ENCODE measurements at places on chromosomes 4 and X.
A peak's percentile ranks its signal among the peaks of the same experiment; 100 is the strongest.

- peak; percentile 19 for DNase-seq
Observed at GRCh38 chr4:152014280-152014679, 253.5 kb upstream of the GATB start.

DNA sequence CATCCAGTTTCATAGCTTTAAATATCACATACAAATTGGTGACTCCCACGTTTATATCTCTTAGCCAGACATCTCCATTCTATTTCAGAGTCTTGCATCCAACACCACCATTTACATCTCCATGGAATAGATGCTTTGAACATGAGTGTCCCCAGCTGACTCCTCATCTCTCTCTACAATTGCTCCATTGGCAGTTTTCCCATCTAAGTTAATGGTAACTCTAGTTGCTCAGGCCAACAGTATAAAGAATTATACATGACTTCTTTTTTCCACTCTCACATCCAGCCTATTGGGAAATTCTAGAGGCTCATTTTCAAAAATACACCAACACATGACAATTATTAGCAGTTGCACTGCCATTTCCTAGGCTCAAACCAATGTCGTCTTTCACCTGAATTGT lies 388.2 kb downstream of the STIM2 start:
- DNase-seq: no peak

GRCh38 chr4:124163401-124163800 lies 549.1 kb downstream of the ANKRD50 start:
- DNase-seq: no peak

DNA sequence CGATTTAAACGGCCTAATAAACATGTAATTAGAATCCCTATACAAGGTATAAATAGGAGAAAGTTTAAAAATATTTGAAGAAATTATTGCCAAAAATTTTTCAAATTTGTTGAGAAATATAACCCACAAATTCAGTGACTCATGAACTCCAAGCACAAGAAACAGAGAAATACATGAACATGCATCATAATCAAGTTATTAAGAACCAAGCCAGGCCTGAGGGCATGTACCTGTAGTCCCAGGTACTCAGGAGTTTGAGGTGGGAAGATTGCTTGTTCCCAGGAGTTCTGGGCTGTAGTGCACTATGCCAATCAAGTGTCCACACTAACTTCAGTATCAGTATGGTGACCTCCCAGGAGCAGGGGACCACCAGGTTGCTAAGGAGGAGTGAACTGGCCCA lies 341.9 kb downstream of the CAMK2D start:
- DNase-seq: no peak

- DNase-seq: no peak
Observed at GRCh38 chrX:122046226-122046625, 998.8 kb downstream of the GLUD2 start.

- no peak for DNase-seq
Observed at GRCh38 chr4:118173956-118174725, 139.9 kb downstream of the NDST3 start.

GRCh38 chrX:110825972-110826371 lies 30.4 kb upstream of the CHRDL1 start:
- DNase-seq: no peak

- DNase-seq: no peak
Observed at GRCh38 chr4:40626183-40626990, 3.3 kb downstream of the RBM47 start.

- no peak for DNase-seq
Observed at GRCh38 chr4:140300271-140300970, 73.0 kb upstream of the SCOC start.

DNA sequence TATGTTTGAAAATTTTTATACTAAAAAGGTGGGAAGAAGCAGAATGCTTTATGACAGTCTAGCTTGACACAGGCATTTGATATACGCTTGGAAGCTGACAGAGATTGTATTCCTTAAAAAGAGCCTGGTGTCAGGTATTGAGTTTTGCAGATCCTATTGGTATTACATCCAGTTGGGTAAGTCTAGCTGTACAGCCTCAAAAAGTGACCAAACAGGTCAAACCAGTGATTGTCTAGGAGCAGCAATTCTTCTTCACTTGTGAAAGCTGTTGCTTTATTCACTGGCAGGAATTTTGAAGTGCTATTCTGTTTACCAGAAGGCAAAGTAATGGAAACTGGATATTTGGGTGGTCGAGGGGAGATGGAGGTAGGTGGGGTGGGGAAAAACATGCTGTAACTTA lies 77.5 kb downstream of the UCHL1 start:
- no peak for DNase-seq

DNA sequence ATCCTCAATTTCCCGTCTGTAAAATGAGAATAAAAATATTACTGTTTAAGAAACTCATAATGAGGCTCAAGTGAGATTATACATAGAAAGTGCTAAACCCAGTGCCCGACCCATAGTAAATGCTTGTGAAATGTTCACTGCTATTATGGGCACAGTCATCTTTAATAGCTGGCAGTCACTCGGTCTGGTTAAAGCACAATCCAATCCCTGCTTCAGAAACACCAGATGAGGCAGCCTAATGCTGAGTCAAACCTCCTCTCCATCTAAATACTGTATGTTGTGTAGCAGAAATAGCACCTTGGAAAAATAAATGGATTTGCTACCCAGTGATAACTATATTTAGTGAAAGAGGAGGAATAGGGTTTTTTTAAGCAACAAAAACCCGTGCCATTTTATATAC lies 14.5 kb downstream of the EVC2 start:
- no peak for DNase-seq

DNA sequence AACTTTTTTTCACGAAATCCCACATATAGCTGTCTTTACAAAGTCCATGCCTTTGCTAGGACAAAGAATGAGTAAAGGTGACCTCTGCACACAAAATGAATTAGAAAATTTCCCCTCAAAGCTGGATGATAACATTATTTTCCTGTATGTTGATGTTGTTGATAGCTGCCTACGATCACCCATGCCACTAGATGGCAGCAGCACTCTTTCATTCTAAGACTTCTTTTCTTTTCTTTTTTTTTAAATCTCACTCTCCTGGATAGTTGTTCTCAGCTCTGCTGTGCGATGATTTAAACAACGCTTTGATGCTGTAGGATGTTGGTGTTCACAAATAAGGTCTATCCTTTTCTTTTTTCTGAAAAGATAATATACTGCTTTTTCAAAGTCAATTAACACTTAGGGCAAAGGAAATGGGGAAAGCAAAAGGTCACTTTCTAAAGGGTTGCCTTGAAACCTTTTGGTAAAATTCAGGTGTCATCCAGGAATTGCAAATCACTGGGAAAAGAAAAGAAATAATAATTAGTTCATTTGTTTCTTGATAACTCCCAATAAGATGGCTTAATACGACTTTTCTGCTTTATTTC lies 266.8 kb downstream of the C4orf33 start:
- no peak for DNase-seq

- no peak for DNase-seq
Observed at GRCh38 chr4:25096981-25097443, 63.2 kb downstream of the SEPSECS start.

DNA sequence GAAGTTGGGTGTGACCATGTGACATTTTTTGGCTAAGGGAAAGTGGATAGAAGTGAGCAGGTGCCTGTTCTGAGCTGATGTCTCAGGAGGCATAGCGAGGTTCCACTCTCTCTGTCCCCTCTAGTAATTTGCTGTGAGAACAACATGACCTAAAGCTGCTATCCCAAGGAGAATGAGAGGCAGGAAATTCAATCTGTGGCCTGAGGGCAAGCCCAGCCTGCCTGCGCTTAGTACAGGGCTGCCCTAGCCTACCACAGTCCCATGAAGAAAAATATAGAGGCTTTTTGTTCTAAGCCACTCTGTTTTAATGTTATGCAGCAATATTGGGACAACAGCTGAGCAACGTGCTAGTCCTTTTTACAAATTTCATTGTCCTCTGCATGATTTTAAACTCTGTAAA lies 193.1 kb downstream of the LDB2 start:
- no peak for DNase-seq

DNA sequence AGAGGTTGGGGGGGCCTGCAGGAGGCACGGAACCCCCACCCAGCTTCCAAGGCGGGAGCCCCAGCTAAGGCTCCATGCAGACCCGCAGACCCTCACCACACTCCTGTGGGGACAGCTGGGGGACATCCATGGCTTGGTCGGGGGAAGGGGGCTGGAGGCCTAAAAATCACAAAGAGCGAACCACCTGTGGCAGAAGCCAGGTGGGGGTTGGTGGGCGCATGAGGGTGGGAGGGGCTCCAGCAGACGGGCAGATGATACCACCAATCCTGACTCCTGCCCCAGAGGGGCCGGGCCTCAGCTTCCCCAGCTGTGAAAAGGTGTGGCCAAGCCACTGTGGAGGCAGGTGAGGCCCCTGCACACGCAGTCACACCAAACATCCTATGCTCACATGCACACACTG lies 111.6 kb downstream of the FAM53A start:
- no peak for DNase-seq

GRCh38 chr4:38958453-38959190 lies 73.6 kb downstream of the TMEM156 start:
- DNase-seq: no peak

GRCh38 chrX:9940421-9940820 lies 26.7 kb upstream of the CLDN34 start:
- DNase-seq: no peak

DNA sequence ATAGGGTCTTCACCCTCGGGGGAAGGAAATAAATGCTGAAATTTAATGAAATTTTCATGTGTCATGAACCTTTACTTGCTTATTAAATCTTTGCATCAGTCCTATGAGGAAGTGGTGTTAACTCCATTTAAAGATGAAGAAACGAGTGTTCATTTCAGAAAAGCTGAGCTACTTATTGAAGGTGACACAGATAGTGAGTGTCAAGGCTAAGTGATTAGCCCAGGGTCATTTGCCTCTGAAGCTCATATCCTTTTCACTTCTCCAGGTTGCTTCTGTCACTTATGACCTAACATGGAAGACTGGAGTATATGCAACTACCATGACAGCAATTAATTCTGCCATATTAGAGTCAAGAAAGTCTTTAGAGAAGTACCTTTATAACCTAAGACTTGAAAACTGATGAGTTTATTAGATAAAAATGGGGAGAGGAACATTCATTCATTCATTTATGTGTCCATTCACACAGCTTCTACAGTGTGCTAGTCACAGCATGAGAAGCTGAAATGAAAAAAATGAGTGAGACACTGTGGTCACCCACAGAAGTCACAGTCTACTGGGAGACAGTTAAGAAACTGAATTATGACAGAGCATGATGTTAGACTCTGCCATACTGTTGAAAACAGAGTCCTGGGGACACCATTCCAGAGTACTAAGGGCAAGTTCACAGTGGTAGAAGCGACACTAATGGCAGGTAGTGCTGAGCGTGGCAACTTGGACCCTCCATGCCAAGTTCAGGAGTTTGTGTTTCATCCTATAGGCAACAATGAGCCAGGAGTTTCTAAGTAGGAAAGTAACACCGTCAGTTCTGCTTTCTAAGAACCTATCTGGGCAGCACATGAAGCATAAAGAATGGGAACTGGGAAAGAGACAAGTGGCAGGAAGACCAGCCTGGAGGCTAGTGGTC lies 21.3 kb downstream of the ALPK1 start:
- no peak for DNase-seq

DNA sequence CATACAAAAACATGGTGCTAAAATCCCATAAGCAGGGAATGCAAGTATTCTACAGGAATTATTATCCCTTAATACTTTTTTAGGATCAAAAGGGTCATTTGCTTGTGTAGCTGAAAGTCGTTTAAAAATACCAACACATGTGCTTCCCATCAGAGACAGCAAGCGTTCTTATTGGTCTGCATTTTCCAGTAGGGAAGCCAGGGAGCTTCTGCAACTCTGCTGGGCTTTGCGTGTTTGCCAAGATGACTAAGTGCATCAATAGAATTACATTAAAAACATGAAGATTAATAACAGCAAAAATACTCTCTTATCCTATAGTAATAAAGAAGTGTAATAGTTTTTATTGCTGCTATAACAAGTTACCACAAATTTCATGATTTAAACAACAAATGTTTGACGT lies 111.2 kb downstream of the QDPR start:
- no peak for DNase-seq

DNA sequence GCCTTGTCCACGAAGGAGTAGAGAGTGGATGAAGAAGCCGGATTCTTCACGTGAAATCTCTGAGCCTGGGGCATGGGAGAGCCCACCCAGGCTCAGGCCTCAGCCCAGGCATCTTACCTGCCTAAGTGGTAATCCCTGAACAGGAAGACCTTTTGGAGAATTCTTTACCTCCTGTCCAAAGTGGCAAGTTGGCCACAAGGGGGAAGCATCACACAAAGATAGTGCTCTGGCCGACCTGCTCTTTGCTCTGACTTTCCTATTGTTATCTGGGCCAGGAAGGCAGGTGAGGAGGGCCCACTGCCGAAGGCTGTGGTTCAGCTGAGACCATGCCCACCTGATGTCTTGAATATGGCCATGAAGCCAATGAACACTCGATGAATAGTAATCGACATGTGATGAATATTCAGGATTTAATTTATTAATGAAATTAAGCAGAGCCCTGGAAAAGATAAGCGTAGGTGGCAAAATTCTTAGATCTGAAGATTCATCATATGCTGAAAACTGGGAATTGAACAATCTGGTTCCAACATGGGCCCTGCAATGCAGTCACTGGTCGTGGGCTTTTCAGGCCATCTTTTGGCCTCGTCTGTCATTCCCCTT lies 93.8 kb downstream of the PDGFRA start:
- DNase-seq: peak; percentile 3

DNA sequence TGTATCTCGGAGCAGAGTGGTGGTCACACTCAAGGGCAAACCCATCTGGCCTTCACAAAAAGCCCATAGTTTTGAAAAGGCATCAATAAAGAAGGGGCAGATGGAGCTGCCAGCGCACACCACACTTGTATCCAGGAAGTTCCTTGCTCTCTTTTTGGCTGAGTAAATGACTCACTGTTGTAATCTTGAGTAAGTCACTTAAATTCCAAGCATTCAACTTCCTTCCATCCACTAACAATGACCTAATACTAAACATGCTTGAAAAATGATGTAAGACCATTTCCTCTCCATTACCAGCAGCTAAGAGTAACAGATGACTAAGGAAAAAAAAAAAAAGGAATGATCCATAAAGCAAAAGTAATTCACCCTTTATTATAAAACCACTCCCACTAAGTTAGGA lies 32.4 kb upstream of the MYOZ2 start:
- DNase-seq: no peak

DNA sequence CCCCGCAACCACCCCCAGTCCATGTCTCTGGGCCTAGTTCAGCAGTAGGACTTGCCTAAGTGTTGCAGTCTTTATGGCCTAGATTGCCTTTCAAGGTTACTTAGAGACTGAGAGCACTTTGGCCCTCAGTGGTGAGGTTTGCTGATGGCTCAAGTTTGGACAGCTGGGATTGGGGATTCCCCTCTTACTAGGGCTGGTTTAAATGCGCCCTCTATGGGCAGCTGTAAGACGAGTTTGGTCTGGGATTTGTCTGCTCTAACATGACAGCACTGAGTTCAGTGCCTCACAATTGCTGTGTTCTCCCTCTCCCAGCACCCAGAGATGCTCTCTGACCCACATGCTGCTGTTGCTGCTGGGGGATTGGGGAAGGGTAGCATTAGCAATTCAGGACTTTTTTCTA lies 23.1 kb downstream of the DACH2 start:
- DNase-seq: no peak
